ENCODE measurements at places on chromosomes 6 and 20.
A peak's percentile ranks its signal among the peaks of the same experiment; 100 is the strongest.

DNA sequence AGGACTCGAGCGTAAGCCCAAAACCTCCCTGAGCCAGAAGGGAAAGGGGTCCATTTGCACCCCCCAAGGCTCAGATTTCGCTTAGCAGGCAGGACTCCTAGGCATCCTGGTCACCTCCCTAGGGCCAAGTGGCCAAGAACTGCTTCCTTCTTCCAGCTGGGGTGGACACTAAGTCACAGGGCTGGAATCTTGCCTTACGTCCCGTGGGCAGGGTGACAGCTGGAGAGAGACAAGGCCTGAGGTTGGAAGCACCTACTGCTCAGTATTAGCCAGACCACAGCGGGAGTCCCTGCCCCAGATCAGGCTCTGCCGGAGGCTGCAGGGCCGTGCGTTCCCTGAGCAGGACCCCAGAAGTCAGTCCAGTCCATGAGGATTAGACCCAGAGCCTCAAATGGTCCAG lies 19.7 kb downstream of the LAMA5 start:
- DNase-seq = no peak

- no peak for DNase-seq
Observed at GRCh38 chr20:31713312-31714273, 9.1 kb downstream of the BCL2L1 start.

- DNase-seq = no peak
Observed at GRCh38 chr20:35823937-35824336, 52.1 kb downstream of the PHF20 start.

DNA sequence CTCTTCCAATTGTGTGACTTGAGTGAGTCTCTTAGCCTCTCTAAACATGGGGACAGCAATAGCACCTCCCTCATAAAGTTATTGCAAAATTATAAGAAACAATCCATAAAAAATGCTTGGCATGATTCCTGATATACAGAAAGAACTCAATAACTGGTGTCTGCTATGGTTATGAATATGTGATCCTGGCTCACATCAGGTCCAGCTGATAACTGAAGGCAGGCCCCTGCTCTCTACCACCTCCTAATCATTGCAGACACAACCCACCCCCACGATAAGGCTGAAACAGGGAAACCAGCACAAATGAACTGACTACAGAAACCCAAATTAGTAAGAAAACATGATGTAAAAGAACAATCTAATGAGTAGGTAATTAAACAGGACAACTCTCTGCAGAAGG lies 5.4 kb downstream of the TRIM15 start:
- DNase-seq = no peak

DNA sequence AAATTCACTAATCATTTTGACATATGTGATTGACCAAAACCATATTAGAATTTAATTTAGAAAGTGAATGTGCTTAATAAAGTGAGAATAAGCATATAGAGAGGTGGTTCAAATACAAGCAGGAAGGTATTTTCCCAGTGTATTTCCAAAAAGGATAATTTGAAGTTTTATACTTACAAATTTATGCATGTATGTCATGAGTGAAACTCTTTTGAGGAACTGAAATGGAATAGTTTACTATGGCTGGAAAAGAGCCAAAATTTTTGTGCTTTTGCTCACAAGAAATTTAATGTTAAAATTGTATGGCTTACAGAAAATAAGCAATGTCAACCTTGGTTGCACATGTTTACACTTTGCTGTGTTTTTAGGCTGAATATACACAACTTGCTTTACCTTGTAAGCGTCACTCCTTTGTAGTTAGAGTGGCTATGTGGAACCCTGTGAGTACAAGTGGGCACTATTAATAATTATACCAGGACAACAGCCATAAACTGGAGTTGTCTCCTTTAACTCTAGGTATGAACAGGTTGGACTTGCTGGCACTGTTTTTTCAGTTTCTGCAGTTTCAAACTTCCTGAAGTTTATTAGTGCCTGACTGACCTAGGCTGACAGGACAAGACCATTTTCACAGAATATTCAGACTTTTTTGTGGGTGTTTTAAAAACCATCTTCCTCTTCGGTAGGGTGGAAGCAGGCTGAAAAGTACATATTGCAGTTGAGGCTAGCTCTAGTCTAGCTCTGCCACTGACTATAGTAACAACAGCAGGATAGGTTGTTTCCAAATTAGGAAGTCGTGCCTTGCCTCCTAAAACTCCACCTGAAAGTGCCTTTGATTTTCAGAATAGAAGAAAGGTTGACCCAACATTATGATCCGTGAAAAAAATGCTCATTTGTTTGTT lies 6.0 kb downstream of the AFDN start:
- DNase-seq = no peak

DNA sequence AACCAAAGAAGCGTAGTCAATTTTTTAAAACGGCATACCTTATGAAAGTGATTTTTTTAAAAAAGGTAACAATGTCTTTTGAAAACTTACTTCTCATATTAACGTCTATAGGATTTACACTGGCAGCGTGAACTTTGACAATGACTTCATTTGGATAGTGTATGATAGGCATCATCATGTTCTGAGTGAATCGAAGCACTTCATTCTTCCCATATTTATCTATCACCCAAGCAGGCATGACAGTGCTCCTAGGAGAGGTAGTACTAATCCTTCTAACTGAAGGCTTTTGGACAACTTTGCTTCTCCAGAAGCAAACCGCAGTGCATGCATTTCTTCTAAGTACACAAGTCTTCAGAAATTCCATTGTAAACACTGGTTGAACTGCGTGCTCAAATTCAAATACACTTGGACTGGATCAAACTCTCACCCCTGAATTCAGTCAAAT lies 618 bp downstream of the RTN4IP1 start:
- no peak for DNase-seq

DNA sequence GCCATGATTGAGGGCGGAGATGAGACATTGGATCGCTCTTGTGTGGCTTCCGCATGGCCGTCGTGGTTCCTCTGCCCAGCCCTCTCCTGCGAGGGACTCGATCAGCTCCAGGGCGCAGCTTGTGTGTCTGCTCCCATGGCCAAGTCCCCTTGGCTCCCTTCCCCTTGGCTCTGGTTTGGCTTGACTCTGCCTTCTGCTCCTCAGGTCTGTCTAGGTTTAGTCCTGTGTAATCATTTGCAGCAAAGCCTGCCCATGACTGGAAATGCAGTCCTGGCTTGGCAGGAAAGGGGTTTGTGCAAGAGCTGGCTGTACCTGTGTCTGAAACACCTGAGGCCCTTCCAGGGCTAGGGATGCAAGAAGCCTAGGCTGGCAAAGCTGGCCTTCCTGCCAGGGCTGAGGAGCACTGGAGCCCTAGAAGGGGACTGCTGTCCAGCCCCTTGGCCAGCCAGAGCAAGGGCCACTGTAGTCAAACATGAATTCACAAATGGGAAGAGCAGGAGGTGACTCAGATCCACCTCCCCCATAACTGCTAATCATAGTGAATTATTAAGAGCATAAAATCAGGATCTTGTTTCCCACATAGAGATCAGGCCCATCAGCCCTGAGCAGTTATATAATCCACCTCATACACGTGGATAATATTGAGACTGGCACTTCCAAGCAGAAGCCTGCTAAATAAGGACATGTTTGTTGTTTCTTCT lies 196.8 kb downstream of the FARS2 start:
- no peak for DNase-seq

DNA sequence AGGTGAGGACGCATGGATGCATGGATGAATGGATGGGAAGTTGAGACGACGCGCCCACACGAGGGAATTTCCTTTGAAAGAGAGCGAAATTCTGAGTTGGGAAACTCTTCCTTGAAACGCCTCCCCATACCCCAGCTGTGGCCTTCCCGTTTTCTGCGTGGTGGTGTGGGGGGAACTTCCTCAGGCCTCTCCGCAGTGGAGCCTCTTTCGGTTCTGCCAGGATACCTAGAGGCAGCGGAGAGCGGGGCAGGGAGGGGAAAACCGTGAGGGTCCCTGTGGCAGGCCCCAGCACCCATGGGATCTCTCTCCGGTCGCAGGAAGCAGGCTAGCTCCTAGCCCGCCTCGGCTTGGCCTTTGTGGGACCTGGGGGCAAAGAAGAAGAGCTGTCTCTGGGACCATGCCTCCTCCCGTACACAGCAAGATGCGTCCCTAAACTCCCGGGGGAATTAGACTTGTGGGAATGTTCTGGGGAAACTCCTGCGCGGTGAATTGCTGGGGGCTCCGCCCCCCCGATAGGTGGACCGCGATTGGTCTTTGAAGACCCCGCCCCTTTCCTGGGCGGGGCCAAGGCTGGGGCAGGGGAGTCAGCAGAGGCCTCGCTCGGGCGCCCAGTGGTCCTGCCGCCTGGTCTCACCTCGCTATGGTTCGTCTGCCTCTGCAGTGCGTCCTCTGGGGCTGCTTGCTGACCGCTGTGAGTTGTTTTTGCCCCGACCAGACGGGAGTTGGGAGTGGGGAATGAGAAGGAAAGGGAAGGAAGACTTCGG lies at the start of gene CD40:
Gene CD40 (plus strand): TSS at position 611 of the 764 bp plus-strand sequence. CDS start 30 bp downstream, at position 641.
- DNase-seq = peak; percentile 41

- no peak for DNase-seq
Observed at GRCh38 chr6:145643760-145644159, 91.6 kb downstream of the EPM2A start.

GRCh38 chr20:37816003-37816402 lies 86.9 kb upstream of the VSTM2L start:
- DNase-seq = no peak

GRCh38 chr6:57242505-57242904 lies 20.4 kb upstream of the RAB23 start:
- no peak for DNase-seq

- DNase-seq = no peak
Observed at GRCh38 chr6:48426636-48427035, 315.6 kb upstream of the PTCHD4 start.

DNA sequence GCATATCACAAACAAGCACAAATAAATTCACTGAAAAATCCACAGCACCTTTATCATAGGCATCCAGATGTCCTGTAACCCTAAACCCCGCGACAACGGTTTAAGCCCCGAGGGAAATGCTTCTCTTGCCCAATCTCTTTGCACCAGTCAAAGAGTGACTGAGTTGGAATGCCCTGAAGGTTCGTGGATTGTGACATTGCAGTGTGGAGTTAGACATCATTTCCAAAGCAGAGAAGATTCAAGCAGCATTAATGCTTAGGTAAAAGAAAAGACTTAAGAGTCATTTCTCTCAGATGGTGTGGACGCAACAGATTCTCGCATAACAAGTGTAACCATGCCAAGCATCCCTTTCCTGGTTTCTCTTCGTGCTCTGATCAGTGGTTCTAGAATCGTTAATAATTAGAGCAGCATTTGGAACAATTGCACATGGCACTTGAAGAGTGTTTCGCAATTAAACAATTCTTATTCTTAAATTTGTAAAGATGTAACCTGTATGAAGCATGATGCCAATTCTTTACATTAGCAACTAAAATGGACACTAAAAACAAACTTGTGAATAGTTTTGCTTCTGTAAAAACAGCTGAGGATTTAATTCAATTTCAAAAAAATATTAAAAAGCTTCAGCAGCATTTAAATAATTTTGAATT lies 121.6 kb downstream of the HIVEP2 start:
- no peak for DNase-seq

DNA sequence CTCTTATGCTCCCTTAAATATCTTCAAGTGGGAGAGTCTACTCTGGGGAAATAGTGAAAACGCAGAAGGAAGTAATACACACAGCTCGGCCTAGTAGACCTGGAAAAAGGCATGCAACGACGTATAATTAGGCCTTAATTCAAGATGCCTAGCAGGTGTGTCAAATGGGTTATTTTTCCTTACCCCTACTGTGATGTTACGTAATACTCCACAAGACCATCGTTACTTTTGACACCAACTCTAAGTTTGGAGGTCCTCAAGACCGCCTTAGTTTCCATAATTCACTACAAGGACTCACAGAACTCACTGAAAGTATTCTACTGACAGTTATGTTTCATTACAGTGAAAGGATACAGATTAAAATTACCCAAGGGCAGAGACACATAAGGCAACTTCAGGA lies 1024.3 kb upstream of the MAP3K7 start:
- DNase-seq = no peak

- DNase-seq = no peak
Observed at GRCh38 chr20:45328451-45328850, 19.8 kb downstream of the SDC4 start.

DNA sequence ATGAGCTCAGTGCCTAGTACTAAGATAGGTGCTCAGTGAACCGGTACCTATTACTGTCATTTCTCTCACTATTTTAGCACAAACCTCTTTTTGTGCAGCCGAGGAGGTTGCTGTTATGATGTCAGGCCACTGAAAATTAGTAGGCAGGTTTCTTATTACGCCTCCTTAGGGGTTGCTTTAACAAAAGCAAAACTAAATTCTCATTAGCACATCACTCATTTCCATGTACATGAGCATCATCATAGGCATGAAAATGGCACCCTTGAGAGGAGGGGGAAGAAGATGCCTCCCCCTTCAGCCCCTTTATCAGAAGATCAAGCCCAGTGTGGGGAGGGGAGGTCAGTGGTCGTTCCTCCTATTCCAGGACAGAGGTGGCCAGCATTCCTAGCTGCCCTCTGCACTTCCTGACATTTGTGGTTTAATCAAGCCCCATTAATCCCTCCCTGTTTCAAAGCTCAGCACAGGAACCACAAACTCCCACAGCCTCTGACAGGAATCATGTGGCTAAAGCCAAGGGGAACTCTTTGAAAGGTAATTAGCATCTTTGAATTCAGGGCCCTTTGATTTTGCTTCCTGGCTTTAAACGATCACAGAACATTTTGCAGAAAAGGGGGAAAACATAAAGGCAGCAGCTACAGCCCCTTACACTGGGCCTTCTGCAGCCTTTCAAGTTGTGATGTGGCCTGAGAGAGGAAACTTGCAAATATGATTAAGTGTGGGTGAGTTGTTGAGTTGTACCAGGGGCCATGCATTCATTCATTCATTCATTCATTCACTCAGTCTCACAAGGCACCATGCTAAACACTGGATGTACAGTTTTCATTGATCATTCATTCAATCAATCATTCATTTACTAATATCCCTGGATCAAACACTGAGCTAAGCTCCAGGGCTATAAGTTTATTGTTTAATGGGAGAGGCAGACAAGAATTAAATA lies 31.9 kb upstream of the PSMF1 start:
- DNase-seq = no peak

DNA sequence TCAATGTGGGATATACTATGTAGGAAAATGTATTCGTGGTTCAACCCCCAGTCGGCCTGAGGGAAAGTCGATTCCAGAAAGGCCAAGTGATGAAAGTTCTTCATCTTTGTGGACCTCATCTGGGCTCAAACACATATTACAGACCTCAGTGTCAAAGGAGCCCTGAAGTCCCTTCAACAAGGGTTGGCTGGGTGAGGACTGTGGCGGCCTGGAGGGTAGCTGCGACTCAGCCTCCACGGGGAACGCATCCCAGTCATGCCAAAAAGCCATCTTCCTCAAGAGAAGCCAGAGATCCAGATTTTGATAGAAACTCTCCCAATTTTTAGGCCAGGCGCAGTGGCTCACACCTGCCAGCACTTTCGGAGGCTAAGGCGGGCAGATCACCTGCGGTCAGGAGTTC lies 158.6 kb upstream of the PTPN1 start:
- no peak for DNase-seq

All from nucleus accumbens (tissue), 56 donors.